ENCODE measurements at places on chromosomes 1 and 21. TPM values are rescaled to one million over a fixed set of nuclear protein-coding genes. Genes with fewer than 3 reads are reported as not detected.

DNA sequence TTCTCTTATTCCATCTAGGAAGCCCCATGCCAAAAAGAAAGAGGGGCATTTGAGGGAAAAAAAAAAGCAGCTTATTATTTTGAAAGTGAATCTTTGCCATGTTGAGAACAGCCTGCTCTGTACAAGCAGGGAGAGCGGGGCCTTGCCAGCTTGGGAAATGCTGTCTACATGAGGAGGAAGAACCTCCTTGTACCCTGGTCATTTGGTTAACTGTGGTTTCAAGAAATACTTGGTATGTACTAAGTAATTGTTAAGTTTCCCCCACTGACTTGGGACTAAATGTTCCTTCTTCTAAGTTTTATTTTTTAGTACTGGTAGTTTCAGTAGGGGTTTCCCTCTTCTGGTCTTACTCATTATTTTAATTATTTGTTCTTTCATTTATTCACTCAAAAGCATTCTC is 144.1 kb upstream of the HOOK1 start:
- DNase-seq, result peak; percentile 47

DNA sequence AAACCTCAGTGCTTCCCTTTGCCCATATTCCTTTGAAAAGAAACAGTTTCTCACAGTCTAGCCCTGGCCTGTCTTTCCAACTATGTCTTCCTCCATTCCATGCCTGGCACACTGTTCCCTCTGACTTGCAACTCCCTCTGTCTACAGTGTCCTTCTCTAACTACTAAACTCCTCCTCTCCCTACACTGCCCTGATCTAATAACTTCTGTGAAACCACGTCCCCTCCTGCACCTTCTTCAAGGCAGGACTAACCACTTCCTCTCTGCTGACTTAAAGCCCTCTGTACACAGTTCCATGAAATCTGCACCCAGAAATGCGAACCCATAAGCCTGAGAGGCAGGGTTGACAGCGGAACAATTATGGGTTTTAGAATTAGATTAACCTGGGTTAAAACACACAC is 62.2 kb upstream of the ATP1B1 start:
- DNase-seq, result no peak

DNA sequence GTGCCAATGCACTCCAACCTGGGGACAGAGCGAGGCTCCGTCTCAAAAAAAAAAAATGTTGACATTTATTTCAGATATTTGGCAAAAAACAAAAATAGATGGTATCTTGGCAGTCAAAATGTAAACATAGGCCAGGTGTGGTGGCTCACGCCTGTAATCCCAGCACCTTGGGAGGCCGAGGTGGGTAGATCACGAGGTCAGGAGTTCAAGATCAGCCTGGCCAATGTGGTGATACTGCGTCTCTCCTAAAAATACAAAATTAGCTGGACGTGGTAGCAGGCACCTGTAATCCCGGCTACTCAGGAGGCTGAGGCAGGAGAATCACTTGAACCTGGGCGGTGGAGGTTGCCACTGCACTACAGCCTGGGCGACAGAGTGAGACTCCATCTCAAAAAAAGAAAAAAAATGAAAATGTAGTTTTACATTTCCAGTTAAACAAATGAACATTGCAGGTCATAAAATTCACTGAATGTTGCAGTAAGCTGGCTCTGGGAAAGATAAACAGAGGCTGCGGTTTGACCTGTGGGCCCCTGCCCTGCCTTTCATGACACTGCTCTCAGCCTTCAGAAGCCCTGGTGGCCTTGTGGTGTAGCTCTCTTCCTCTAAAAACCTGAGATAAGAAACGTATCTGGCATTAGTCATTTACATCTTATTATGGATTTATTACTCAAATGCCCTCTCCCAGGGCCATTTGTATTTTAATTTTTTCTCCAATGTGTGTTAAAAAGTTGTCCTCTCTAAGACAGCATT is 12.2 kb upstream of the SLC44A3 start:
- no peak for DNase-seq

Gene PPIAL4G
- not detected for total RNA-seq

Gene S100A8
- total RNA-seq, result 42.5 TPM

- no peak for DNase-seq
Measured at GRCh38 chr1:145804235-145805045, 19.5 kb downstream of the RNF115 start.

Gene FAM72D
- 0.32 TPM for total RNA-seq

DNA sequence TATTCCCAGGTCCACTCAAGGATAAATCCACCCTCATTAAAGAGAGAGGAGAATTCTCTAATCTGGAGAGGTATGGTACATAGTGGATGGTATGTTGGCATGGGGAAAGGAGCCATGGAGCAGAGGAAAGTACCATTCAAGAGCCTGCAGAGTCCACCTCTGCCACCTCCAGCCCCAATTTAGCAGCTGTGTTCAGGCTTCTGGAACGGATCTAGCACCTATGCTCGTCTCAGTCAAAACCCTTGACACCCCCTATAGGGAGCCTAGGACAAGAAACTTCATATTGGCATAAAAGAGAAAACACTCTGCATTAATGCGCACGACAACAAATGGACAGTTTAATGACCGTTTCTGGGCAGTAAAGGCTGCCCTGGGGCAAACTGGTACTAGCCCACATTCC is 161.1 kb upstream of the FAM78B start:
- DNase-seq, result no peak

Gene ACOT11
- total RNA-seq, result 38.5 TPM

- no peak for DNase-seq
Measured at GRCh38 chr1:113146242-113147072, 73.5 kb downstream of the LRIG2 start.

Gene HCRTR1
- total RNA-seq, result 0.46 TPM
